DMS 273 treated with DMSO at 0.1 percent for 48 hours (cell line): ENCODE measurements at places on chromosomes 12 and 14.

GRCh38 chr12:10501030-10501429 lies 4.7 kb upstream of the EIF2S3B start:
- DNase-seq: no peak

DNA sequence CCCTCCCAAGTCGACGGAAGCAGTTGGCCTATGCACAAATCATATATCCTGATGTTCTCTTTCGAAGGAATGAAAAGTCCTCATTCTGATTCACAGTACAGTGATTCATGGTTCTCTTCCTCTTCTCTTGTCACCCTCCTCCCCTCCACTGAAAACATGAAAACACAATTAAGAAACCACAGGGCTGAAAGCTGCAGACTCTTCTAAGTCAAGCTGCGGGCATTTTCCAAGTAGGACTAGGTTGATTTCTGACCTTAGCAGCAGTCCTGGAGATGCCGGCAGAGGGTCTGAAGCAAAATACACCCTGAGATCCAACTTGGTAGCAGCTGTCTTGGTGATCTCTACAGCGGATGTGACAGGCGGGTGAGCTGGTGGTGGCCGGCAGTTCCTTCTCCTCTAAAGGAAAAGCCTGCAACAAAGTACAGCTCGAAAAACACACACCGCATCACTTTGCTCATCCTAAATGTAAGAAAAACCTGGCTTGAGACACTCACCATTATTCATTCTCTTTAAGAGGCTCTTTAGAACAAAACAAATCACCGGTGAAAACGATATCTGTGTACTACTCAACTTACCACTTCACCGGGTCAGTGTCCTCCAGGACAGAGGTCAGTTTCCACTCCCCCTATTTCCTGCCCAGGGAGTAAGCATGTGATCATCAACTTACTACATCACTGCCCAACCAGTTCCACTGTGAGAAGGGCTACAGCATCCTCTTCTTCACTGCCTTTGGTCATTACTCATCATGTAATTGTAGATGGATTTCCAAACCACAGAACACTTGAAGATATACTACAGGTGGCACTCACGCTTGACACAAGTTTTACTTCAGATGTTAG lies 6.0 kb downstream of the TMCC3 start:
- DNase-seq: no peak

DNA sequence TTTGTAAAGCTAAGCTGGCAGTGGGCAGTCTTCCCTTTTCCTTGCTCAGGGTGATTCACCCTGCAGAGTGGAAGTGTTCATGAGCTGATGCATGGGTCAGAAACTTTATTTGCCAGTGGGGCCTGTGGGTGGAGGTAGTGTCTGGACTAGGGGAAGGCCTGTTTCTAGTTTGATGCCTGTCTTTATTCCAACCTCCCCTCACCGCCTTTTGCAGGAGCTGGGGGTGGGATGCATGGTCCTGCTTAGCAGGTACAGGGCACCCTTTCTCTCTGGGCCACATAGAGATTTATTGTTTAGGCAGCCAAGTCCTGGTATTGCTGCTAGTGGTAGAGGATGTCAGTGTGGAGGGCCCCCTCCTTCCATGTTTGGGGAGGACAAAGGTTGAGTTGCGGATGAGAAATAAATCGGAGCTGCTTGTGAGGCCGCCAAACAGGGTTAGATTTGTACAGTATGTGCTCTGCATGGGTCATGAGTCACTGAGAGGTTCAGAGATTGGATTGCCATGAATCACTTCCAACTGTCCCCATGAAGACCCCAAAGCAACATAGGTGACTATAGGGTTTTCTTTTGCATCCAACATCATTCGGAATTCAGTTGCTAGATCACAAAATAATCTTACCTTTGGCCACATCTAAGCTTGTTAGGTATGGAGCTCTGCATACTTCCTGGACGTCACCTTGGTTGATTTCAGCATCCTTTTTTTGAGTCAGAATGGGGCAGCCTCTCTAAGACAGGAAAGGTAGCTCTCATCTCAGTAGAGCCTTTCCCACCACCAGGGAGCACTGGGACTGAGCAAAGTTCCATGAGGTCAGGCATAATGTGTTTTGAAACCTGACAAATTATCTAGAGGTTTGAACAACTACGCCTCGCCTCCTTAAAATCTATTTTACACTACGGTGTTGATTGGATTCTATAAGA lies 8.8 kb downstream of the SMOC1 start:
- DNase-seq: no peak

DNA sequence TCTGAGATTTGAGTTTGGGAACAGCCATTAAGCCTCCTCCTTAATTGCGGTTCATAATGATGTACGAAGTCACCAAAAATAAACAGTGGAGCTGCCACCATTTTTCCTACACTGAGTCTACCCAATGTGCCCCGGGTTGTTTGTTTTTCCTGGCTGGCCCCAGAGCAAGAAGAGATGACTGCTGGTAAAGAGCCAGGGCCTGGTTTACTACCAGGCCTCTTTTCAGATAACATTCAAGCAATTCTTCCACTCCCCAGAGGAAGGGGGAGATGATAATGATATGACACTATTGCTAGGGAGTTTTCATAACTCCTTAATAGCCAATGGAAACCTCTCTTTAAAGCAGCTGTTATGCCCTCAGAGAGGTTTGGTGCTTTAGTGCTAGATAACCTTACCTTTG lies 42.3 kb downstream of the BRAP start:
- DNase-seq: no peak

DNA sequence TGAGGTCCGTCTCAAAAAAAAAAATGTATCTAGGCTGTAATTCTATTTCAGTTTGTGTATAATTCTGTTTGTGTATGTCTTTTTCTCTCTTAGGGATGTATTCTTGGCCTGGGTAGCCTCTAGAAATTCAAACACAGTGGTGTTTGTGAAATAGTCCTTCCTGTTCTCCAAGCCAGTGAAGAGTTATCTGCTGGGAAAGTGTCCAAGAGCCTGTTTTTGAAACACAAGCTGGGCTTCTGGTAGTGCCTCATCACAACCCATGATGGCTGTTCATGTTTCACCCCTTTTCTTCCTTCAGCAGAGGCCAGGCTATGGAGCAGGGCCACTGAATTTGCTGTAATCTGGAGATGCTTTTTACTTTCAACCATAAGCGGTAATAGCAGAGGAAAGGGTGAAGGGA lies 14.7 kb downstream of the METTL3 start:
- no peak for DNase-seq
